ENCODE measurements at places on chromosomes 7 and 10.

GRCh38 chr10:111545861-111546605 is 469.2 kb downstream of the ADRA2A start:
- no peak for DNase-seq

DNA sequence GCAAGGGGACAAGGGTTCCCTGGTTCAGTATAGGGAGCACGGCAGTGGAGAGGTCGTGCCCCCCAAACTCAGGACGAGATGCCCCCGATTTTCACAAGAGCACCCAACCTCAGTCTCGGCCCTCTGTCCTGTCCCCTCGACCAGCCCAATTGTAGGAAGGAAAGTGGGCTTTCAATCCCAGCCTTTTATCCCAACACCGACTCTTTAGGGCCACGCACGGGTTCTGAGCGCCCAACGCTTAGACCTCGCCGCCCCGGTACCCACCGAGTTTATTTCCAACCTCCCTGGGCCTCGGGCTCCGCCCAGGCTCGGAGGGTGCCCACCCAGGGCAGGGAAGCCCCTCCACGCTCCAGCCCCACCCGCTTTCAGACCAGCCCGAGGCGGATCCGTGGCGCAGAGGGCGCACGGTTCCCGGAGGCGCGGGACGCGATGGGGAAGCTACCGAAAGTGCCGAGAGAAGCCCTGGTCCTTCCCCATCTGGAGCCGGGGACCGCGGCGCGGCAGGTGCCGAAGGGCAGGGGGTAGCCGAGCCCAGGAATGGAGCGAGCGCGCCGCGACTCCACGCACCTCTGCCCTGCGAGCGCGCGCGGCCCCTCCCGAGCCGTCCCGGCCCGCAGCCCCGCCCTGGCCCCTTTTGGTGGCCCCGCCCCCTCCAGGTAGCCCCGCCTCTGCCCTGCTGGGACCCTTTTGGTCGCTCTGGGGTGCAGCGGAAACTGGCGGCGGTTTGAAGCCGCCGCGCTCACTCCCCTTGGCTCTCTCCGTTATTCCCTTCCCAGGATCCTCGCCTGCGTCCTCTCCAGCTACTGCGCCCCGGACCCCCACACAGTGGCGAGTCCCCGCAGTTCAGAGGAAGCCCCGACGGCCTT is 20.4 kb downstream of the GRID2IP start:
- peak; percentile 47 for DNase-seq

GRCh38 chr7:34191771-34192479 is 286.6 kb downstream of the BMPER start:
- DNase-seq, result no peak

DNA sequence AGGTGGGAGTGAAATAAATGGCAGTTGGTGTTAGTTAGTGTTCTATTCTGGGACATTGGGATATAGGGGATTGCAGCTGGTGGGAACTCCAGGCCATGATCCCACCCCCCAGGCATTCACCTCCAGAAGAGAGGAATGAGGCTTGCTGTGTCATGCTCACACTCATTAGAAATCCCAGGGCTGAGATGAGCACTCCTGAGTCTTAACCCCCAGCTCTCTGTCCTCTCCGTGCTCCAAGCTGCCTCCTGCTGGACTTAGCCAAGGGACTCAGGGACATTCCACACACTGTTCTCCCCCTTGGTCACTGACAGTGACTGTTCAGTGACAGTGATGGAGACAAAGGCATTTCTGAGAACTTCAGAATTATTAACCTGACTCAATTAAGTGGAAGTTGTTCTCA is 21.5 kb downstream of the CYP26A1 start:
- no peak for DNase-seq

DNA sequence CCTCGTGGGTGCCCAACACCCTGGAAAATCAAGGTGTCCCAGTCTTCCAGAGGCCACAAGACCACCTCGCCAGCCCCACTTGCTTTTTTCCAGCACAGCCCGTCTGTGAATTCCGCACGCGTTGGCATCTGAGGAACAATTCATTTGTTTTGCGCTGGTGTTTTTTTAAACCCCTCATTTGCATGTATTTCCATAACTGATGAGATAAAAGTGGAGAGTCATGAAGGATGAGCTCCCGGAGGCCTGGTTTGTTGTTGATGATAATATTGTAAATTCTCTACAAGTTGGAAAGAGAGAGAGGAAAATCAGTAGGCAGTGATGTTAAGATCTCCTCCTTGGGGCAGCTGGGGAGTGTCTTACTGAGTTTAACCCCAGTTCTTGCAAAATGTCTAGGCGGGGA is 34.6 kb downstream of the SLC29A3 start:
- DNase-seq, result no peak

DNA sequence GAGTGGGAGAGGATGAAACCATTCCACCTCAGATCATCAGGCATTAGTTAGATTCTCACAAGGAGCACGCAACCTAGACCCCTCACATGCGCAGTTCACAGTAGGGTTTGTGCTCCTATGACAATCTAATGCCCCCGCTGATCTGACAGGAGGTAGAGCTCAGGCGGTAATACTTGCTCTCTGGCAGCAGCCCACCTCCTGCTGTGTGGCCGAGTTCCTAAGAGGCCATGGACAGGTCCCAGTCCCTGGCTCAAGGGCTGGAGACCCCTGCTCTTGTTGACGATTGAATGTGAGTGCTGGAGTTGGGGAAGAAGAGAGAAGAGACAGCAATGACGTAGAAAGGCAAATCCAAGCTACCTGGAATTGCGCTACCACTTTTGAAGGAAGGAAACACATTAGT is 267.2 kb downstream of the TFEC start:
- DNase-seq, result no peak

- DNase-seq, result no peak
Measured at GRCh38 chr7:110590415-110590814, 500.5 kb upstream of the LRRN3 start.

DNA sequence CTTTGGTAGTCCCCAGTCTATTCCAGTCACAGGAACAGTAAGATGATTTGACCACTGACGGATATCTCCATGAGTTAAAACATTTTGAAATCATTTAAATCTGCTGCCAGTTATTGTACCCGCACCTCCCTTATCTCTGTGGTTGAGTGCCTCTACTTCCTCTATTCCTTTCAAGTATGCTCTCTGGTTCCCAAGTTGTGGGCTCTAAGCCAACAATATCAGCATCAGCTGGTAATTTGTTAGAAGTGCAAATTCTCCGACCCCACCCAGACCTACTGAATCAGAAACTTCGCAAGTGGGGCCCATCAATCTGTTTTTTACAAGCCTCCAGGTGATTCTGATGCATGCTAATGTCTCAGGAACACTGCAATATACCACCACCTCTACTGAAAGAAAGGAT is 235.5 kb downstream of the CCSER2 start:
- no peak for DNase-seq

DNA sequence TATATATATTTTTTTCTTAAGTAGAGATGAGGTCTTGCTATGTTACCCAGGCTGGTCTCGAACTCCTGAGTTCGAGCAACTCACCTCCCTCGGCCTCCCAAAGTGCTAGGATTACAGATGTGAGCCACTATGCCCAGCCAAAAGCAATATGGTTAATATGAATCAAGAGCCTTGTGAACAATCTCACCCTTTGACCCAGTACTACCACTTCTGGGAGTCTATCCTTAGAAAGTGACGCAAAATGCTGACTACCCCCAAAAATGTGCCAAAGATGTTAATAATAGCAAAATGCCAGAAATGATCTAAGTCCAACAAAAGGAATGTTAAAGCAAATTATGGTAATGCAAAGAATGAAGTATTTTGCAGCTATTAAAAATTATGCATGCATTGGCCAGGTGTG is 44.3 kb downstream of the HOXA1 start:
- no peak for DNase-seq

DNA sequence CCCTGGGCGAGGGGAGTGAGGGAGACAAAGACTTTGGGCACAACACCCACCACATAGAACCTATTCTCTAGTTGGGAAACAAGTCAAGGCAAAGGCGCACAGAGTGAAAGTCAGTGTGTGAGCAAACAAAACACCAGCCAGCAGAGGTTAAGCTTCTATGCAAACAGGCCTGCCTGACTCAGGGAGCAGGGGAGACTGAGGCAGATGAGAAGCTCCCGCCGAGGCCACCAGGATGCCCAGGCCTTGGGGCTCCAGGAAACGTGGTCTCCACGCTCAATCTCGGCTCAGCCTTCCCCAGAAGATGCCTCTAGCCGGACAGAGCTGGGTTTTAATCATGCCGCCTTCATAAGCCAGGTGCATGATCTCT is 74.1 kb upstream of the KCNMA1 start:
- no peak for DNase-seq

DNA sequence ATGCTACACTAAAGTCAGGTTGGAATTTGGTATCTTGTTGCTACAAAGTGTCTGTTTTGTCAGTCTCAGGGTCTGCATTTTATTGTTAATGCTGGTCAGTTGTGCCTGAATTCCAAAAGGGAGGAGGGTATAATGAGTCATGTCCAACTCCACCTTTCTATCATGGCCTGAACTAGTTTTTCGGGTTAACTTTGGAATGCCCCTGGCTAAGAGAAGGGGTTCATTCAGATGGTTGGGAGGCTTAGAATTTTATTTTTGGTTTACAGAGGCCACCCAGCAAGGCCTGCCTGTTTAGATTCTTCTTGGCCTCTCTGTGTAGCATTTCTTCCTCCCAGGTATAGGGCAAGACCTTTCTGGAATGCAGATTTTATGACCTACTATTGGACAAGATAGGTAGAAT is 93.2 kb downstream of the SKIDA1 start:
- DNase-seq, result no peak

GRCh38 chr10:25261110-25261509 is 86.3 kb downstream of the GPR158 start:
- no peak for DNase-seq

GRCh38 chr10:33733058-33733457 is 398.6 kb upstream of the NRP1 start:
- DNase-seq, result no peak

Measured in stimulated activated CD4-positive, alpha-beta T cell treated with anti-CD3 and anti-CD28 coated beads, Interleukin-4, amount 100 ng/mL, for 24 hours (primary cell).